ENCODE measurements at places on chromosomes 1 and 21.

GRCh38 chr1:156948708-156949107 lies 28.3 kb downstream of the LRRC71 start:
- no peak for DNase-seq

DNA sequence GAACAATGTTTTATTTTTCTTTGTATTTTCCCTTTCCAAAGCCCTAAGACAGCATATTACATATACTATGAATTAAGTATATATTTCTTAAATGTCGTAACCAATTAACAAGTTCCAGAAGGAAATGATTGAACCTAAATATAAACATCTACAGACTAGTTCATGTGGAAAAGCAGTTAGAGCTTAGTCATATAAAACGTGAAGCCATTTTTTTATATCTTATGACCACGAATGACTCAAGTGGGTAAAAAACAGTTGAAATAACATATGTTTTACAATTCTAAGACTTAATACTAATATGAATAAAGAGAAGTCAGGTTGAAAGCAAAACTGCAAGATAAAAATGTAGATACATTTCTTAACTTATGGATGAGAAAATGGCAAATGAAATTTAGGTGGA lies 307.3 kb downstream of the BRINP3 start:
- DNase-seq: no peak

DNA sequence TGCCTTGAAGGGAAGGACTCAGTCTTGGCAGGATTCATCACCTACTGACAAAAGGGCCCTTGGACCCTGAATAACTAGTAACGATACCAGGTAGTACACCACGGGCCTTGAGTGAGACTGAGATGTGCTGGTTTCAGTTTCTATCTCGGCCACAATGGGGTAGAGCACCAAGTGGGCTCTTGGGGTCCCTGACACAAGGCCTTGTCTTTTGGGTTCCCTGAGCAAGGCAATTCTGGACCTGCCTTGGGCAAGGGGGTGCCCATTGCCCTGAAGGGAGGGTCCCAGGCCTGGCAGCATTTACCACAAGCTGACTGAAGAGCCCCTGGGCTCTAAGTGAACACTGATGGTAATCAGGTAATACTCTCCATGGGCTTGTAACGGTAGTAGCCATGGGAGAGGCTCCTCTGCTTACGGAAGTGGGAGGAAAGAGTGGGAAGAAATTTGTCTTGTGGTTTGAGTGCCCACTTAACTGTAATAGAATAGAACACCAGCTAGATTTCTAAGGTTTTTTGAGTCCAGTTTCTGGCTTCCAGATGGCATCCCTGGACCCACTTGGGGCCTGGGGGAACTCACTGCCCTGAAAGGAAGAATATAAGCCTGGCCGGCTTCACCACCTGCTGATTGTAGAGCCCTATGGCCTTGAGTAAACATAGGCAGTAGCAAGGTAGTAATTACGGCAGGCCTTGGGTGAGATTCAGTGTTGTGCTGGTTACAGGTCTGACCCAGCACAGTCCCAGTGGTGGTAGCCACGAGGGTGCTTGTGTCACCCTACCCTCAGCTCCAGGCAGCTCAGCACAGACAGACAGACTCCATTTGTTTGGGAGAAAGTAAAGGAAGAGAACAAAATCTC lies 58.5 kb downstream of the WDR4 start:
- DNase-seq: no peak

- DNase-seq: no peak
Observed at GRCh38 chr1:220828950-220829586, 42.4 kb downstream of the MTARC1 start.

- DNase-seq: no peak
Observed at GRCh38 chr1:212297338-212297737, 12.1 kb downstream of the PPP2R5A start.

DNA sequence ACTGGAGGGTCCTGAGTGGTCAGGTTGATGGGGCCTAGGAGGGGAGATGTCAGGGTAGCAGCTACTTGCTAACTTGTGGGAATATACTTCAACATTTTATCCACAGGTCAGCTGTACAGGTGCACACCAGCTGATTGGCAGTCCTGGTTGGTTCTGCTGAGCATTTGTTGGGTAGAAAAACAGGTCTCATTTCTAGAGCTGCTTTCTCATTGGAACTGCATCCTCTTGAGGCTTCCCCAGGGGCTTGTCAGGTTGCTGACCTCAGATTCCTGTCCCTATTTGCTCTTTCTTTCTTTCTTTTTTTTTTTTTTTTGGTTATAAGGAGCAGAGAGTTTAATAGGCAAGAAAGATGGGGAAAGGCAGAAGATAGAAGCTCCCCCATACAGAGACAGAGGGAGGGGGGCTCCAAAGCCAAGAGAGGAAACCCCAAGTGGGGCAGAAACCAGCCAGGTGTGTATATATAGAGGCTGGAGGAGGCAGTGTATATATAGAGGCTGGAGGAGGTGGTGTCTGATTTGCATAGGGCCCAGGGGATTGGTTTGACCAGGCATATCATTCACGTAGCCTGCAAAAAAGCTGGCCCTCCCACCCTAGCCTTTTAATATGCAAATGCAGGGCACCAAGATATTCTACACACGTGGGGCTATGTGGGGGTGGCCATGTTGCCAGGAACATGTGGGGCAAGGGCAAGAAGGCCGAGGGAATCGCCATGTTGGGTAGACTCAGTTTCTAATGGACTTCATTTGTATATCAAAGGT lies 57.3 kb upstream of the STUM start:
- no peak for DNase-seq

GRCh38 chr1:234856845-234857245 lies 246.9 kb upstream of the IRF2BP2 start:
- no peak for DNase-seq

GRCh38 chr1:6502000-6502891 lies 10.8 kb upstream of the PLEKHG5 start:
- DNase-seq: no peak

DNA sequence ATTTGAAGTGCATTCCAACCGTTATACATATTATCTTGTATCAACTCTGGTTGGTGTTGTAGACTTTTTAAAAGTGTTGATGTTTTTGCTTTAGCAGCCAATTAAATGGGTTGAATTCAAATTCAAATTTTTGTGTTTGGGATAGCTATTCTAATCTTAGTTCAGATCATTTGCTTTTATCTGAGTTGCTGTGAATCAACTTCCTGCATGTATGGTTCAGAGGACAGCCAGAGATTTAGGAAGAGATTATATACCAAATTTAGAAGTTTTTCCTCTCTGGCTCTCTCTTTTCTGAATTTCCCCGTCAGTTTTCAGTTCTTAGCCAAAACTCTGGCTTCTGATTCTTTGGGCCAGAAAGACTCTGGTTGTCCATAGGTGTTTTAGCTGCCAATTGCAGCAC lies 415.5 kb downstream of the NUF2 start:
- no peak for DNase-seq

GRCh38 chr1:23646541-23646940 lies 45.1 kb upstream of the RPL11 start:
- no peak for DNase-seq

- no peak for DNase-seq
Observed at GRCh38 chr1:220810963-220811362, 24.2 kb downstream of the MTARC1 start.

GRCh38 chr1:171884475-171884874 lies 43.2 kb downstream of the DNM3 start:
- DNase-seq: no peak

GRCh38 chr1:214318356-214318755 lies 37.4 kb downstream of the SMYD2 start:
- DNase-seq: no peak

GRCh38 chr1:41072051-41072450 lies 50.5 kb upstream of the SLFNL1 start:
- DNase-seq: no peak

DNA sequence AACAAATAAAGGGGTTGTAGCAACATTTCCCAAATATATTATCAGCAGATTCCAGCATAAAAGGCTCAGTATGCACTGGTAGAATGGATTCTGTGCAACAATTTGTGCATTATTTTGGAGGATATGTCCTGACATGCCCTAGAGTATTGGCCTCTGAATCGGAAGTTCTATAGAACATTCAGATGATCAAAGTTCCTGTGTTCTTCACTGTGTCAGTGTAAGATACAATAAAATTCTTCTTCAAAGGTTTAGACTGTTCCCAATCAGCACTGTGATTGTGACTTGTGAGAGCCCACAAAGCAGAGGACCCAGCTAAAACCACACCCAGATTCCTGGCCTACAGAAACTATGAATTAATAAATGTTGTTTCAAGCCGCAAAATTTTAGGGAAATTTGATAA lies 33.6 kb upstream of the GBP5 start:
- DNase-seq: no peak

GRCh38 chr1:184164536-184164935 lies 113.0 kb downstream of the TSEN15 start:
- no peak for DNase-seq

DNA sequence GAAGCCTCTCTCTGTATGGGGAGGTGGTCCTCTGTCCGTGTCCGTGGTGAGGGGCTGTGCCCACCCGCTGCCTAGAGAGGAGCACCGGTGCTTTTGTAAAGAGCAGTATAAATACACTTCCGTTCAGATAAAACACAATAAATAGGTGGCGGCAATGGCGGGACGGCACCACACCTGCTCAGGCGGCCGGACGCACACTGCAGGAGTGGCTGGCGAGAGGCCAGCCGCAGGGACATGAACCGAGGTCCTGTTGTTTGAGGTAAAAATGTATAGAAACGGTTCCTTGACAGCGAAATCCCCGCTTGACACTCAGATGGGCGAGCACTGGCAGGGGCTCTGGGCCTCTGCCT lies 40.8 kb downstream of the KRTAP10-1 start:
- no peak for DNase-seq

DNA sequence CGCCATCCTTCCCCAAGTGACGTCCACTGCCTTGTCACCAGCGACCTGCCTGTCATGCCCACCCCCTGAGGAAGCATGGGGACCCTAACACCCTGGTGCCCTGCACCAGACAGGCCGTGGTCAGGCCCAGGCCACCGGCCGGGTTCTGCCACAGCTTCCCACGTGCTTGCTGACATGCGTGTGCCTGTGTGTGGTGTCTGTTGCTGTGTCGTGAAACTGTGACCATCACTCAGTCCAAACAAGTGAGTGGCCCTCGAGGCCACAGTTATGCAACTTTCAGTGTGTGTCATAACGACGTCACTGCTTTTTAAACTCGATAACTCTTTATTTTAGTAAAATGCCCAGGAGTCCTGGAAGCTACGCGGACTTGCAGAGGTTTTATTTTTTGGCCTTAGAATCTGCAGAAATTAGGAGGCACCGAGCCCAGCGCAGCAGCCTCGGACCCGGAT lies 8.5 kb upstream of the CTRC start:
- DNase-seq: no peak

DNA sequence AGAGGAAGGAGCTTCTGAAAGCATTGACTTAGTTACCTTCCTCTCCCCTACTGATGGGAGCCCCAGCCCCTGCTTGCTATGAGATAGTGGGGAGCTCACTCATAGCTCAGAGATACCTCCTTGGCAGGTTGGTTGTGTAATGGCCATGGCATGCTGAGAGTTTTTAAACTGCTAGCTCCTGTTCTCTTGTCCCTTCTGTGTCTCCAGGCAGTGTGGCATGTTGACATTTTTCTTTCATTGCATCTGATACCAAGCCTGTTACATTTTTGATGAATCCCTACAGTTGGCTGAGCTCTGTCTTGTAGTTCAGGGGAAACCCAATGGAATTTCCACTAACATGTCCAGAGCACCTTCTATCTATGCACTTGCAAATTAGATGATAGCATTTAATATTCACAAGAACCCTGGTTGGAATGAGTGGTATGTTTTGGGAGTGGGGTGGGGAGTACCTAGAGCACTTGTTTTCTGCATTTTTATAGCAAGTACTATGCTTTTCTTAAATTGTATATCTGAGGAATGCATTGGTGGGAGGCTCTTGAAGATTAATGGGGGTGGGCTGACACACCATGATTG lies 39.1 kb upstream of the EFCAB14 start:
- DNase-seq: no peak

- no peak for DNase-seq
Observed at GRCh38 chr1:170694172-170694926, 30.4 kb downstream of the PRRX1 start.

DNA sequence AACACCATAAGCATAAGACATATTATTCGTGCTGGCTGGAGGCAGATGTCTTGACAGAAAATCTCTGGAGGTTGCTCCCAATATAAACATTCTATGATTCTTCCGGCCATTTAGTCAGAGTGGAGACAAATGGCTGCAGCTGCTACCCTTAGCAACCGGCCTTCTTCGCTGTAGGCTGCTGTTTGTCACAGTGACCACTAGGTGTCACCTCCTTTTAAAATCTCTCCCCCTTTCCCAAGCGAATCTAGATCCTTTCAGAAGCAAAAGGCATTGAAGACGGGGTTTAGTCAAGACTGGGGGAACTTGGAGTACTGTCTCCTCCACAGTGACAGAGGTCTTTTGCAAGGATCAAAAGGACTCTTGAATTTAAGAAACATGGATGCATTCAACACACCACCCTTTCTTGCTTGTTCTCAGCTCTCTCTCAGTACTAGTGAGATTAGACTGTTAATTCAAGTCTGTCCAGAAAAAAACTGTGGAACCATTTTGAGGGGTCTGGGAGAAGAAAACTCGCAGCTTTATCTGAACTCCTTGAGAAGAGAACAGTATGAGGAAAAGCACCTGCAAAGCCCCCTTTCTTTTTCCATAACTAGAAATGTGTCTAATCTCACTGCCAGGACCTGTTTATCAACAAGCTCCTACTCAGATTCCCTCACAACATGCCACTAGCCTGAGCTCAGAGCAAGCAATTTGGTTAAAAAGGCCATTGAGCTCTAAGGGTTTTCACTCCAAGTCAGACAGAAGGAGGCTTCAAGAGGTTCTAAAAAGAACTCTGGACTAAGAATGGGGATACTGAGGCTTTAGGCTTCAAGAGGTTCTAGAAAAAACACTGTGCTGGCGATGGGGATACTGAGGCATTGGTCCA lies 408.3 kb upstream of the PLXNA2 start:
- DNase-seq: peak; percentile 8

DNA sequence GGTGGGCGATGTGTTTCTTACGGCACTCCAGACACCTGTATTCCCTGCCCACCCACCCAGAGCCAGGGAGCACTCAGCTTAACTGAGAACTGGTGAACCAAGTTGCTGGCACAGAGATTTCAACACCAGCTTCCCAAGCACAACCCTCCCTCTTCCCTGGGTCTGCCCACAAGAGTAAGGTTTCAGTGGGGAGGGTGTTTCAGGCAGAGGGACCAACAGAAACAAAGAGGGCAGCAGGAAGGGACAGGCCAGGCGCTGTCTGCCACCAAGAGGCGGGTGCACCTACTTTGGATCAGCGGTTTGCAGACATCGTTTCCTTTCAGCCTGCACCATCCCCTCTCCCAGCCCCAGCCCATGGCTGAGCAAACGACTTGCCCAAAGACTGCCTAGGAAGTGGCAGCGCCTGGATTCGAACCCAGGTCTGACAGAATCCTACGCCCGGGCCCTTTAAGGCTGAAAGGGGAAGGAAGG lies 21.9 kb upstream of the ALDH4A1 start:
- no peak for DNase-seq

GRCh38 chr1:243923292-243924171 lies 73.5 kb upstream of the AKT3 start:
- DNase-seq: no peak

DNA sequence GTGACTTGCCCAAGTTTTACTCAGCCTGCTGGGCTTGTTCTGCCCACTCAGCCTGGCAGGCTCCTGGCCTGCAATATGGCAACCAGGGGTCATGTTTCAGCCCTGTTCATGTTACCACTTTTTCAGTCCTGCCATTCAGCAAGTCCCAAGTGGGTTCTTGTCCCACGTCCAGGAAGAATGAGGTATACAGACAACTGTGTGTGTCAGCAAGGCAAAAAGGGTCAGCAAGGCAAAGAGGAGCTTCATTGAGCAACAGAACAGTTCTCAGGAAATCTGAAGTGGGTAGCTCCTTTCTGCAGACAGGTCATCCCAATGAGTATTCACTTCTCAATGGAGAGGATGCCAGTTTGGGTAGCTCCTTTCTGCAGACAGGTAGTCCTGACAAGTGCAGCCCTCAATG lies 1233.3 kb upstream of the B3GALT2 start:
- DNase-seq: no peak
